Breast epithelium (tissue), 4 donors: ENCODE measurements at places on chromosomes 7 and 10.

- no peak for DNase-seq
These were observed 3.9 kb upstream of the DEPP1 start for GRCh38 chr10:44982496-44982895.

GRCh38 chr7:14351167-14351566 is 361.7 kb upstream of the ETV1 start:
- no peak for DNase-seq

DNA sequence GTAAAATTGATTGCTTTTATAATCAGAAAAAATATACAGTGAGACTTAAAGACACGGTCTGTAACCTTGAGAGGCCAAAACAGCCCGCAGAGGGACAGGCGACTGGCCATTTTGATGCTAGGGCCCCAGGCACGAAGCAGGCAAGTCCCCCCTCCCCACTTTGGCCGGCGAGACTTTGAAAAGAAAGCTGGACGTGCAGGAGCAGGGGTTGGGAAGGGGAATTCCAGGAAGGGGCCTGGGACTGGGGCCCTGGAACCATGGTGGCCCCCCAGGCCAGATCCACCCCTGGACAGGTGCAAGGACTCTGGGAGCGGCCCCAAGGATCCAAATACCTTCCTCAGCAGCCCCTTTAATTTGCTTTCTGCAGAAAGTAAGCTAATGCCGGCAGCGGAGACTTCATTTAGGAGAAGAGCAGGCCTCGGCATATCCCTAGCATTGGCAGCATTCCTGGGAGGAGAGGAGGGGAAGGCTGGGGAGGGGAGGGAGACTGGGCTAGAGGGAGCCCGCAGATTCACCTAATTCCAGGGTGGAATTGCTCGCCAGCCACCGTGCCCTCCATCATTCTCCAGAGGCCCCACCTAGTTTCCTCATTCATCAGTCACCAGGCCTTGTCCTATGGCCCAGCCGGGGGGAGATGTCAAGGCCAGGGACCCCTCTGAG is 24.9 kb upstream of the TNRC18 start:
- DNase-seq: peak; percentile 61

GRCh38 chr7:36717586-36717985 is 6.7 kb downstream of the AOAH start:
- no peak for DNase-seq

DNA sequence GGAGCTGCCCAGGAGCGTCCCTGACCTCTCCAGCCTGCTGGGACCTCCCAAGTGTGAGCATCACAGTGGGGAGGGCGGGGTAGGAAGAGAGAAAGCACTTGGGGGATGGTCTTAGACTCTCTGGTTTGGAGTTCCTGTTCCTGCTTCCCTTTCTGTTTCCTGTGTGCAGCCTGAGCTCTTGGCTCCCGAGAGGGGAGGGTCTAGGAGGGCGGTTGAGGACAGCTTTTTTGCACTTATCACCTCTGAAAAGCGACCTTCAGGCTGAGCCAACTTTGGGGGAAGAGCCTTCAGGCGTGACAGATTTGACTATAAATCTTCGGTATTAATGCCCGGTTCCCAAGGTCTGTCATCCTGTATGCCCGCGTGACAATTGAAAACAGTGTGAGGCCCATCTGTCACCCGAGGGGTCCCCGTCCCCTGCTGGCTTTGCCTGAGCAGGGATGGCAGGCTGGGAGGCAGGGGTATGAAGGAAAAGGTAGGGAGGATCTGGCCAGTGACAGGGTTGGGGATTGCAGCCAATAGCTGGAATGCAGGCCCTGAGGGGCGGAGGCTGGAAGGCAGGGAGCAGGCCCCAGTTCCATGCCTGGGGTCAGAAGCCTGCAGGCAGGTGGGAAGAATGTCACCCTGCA is 78.6 kb downstream of the CDH23 start:
- no peak for DNase-seq

- peak; percentile 53 for DNase-seq
These were observed 11.4 kb downstream of the CLDN3 start for GRCh38 chr7:73758581-73759138.

DNA sequence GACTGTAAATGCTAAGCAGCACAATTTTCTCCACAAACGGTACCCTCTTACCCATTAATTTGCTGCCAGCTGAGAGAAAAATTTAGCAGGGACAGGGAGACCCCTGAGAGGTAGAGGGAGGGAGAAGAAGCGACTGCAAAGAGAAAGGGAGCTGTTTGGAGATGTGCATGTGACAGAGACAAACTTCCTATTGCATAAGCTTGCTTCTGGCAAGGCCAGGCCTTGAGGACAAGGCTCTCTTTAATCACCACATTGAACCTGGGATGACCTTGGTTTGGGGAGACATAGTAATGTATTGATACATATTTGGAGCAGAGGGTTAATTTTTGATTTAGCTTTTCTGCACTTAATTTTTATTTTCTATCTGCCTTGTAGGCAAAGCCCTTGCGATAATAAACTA is 31.1 kb upstream of the HIBADH start:
- DNase-seq: peak; percentile 28

DNA sequence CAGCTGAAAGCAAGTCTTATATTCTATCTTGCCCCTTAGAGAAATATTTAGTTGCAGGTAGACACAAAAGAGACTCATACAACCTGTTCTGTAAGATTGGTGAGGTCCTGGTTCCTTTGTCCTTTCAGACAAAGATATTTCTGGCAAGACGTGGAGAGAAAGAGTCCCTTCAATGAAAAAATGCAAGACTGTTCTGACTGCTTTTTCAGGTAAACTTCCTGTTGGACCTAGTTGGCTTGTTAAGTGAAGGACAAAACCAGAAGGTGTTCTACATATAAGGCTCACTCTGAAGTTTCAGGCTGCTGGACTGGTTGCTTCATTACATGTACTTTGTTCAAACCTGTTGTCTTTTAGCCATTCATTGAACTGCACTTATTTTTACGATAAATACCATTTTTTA is 119.0 kb upstream of the PTPRZ1 start:
- no peak for DNase-seq

DNA sequence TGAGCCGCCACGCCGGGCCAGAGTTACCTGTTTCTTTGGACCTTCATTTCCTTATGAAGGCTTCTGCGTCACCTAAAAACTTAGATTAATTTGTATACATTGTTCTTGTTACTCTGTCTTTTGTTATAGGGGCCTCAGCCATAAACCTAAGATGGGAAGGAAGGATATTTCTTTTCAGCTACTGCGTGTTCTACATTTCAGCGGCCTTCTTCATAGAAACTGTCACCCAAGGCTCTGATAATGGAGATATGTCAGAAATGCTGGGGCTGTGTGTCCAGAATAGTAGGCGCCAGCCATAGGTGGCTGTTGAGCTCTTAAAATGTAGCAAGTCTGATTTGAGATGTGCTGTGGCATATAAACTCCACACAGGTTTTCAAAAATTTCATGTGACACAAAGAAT is 52.9 kb downstream of the HK1 start:
- DNase-seq: no peak

DNA sequence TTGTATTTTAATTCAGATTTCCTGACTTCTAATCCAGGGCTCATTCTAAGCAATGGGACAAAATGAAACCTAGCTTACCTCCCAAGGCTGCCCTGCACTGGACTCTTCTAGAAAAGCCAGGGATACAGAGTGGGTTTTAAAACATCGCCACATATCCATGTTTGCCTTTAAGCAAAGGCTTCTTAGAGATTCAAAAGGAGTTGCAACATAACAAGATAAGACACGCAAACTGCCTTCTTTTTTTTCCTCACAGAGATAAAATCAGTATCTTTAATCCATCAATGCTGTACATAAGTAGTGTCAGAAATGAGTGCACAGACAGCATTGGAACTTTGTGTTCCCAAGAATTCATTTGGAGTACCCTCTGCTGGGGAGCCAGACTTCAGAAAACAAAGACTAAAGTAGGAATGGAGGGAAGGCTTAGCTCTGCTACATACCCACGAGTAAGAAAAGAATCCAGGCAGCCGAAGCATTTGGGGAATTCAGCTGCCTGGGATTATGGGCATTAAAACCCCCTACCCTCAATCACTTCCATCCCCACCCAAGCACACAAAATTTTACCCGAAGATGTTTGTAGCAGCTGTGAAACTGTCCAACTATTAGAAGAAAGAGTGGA is 427.8 kb downstream of the ARL4A start:
- no peak for DNase-seq

DNA sequence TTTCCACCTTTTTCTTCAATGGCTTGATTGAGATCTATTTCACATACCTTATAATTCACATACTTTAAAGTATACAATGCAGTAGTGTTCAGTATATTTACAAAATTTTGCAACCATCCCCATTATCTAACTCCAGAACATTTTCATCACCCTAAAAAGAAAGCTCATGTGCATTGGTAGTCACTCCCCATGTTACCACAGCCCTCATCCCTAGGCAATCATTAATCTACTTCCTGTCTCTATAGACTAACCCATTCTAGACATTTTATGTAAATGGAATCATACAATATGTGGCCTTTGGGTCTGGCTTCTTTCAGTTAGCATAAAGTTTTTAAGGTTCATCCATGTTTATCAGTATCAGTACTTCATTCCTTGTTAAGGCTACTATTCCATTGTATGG is 214.2 kb downstream of the WDR11 start:
- no peak for DNase-seq

GRCh38 chr7:11328309-11328708 is 354.6 kb downstream of the PHF14 start:
- no peak for DNase-seq

GRCh38 chr7:157482517-157483087 is 145.8 kb downstream of the DNAJB6 start:
- DNase-seq: no peak

DNA sequence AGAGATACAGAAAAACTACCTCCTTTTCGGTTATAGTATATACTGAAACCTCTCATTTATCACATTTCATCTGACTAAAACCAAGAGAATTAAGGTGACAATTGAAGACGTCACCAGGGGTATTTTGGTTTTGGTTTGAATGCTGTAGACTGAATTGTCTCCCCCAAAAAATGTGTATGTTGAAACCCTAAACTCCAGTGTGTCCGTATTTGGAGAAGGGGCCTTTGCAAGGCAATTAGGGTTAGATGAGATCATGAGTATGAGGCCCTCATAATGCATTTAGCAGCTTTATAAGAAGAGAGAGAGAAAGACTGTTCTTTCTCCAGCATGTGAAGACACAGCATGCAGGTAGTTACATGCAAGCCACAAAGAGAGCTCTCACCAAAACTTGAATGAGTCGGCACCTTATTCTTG is 59.5 kb downstream of the CACNA2D1 start:
- no peak for DNase-seq

DNA sequence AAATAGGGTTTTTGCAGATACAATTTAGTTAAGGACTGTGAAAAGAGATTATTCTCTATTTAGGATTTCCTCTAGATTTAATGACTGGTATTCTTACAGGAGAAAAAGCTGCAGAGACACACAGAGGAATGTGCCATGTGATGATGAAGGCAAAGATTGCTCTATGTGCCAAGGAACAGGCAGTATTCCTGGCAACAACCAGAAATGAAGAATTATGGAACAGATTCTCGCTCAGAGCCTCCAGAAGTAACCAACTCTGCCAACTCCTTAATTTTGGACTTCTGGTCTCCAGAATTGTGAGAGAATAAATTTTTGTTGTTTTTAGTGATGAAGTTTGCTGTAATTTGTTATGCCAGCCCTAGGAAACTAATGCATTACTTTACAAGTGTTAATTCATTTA is 307.6 kb upstream of the SEMA3A start:
- no peak for DNase-seq

DNA sequence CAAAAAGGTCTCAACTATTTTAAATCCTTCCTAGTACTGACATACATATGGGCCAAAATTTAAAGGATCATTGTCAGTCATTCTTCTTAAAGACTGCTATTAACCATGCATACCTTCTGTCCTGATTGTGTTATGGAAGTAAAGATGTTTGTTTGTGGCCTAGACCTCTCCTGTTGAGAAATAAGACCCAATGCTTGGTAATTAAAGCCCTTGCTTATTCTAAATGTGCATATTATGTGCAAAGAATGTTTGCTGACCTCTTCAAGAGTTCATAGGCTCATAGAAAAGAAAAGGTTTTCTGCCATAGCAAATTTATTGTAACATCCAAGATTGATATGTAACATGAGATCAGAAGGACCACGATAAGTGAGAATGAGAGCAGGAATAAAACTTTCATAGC is 145.6 kb downstream of the TWIST1 start:
- DNase-seq: no peak

GRCh38 chr10:4202938-4203337 is 417.9 kb upstream of the KLF6 start:
- no peak for DNase-seq

DNA sequence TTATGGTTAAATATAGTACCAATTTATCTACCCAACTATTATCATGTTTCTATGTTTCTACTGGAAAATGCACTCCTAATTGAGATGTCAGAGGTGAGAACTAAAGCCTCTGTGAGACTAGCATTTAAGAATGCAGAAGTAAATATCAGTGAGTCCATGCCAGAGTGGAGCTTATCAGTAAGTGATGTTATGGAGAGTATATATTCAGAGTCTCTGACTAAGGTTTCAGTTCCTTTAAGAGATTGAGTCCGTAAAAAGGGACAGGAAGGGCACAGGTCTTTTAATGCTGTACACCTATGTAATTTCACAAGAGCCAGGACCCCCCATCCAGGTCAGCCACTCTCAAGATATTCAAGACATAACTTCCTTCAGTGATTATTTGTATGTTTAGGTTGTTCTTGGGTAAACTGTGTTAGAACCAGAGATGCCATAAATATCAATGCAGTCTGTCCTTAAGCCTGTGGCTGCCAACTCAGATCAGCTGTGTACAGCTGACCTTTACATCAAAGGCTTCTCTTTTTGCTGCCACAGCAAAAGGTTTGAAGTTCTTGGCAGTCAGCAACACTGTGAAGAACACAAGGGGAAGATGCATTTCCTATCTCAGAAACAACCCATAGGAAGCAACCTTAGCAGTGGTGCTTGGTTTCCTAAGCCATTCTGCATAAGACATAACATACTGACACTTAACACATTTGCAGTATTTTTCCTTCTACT is 244.8 kb downstream of the BICC1 start:
- DNase-seq: no peak

GRCh38 chr7:72925546-72926120 is 738 bp downstream of the POM121 start:
- DNase-seq: no peak

- DNase-seq: no peak
These were observed 424.2 kb upstream of the LRGUK start for GRCh38 chr7:133702960-133703359.

- no peak for DNase-seq
These were observed 21.4 kb upstream of the MLXIPL start for GRCh38 chr7:73645643-73646174.

- no peak for DNase-seq
These were observed 33.4 kb downstream of the SCD start for GRCh38 chr10:100380400-100380799.

DNA sequence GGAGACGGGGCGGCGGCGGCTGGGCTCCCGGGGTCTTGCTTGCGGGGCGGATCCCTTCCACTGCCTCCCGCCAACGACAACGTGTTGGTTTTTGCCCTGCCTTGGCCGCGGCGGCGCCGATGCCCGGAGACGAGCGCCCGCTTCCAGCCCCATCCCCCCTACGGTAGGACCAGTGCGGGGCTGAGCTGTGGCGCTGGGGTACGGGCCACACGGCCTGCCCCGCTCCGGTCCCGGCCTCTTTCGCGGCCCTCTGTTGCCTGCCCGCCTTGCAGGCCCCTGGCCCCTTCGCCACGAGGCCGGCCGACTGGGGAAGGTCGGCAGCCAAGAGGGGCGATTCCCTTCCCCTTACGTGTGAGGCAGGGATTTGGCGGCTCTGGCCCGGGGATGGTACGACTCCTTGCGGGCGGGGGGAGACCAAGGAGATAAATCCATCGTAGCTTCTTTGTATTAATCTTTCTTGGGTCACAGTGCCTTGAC is 488 bp downstream of the EIF4H start:
- DNase-seq: peak; percentile 31
